ENCODE measurements at places on chromosomes 5 and 9.
A peak's percentile ranks its signal among the peaks of the same experiment; 100 is the strongest.

DNA sequence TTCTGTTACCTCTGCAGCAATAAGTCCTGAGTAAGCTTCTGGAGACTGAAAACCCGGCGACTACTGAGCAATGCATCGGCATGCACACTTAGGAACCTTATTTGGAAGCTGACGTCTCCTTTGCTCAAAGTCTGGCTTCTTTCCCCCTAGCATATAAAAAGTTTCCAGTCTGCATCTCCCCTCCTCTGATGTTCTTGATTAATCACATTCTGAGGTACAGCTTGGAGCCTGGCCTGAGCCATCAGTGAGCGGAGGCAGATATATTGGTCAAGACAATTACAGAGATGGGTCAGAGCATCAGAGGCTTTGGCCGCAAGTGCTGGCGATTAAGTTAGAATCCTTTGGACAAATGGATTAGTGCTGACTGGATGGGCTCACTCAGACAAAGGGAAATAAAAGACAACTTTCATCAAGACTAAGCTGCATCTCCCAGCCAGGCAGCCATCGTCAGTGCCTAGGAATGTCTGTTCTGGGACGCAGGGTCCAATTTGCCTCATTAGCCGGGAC lies 140.7 kb downstream of the MTX3 start:
- DNase-seq = peak; percentile 74

DNA sequence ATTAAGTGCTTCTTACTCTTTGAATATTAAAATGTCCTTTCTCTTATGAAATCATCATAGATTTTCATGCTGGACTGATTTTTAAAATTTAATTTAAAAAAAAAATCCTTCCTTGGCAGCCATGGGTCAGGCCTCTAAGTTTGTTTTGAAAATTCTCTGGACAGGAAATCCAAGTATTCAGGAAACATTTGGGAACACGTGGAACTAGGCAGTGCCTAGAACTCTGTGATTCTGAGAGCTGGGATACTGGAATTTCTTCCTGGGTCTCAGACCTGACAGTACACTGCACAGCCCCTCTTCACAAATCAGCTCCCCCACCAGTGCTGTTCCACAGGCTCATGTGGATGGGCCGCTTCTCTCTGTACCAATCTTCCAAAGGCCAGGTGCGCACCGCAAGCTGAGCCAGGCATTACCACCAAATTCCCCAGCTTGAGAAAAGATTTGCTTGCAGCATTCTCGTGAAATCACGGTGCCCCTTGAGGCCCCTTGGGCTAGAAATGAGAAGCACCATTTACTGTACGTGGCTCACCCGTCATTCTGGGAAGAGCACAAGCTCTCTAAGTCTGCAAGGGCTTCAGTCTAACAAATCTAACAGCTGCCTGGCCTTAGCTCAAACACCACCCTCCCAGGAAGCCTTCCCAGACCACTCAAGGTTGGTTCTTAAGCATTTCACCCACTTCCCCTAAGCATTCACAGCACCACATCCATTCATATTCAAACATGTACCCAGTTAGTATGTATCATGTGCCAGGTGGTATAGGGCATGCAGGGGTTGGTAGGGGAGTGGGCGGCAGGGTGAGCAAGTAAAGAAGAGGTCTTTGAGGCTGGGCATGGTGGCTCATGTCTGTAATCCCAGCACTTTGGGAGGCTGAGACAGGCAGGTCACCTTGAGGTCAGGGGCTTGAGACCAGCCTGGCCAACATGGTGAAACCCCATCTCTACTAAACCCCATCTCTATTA lies 26.5 kb downstream of the B4GALT1 start:
- no peak for DNase-seq

DNA sequence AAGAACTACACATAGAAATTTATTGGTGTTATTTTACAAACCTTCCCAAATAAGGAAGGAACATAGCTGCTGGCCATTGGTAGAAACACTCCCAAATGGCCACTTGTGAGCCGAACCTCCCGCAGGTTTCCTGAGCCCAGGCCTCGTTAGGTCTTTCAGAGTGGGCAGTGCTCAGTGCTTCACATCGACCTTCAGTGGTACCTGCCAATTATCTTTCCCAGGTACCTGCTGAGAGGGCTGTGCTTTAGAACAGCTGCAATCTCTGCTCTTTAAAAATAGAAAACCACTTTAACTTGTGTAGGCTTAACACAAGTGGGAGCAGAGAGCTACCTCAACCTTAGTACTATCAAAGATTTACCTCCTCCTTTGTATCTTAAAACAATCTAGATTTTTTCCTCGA lies 334.1 kb downstream of the RFX3 start:
- no peak for DNase-seq

GRCh38 chr9:78620764-78621163 lies 323.8 kb downstream of the PSAT1 start:
- DNase-seq = no peak

- DNase-seq = peak; percentile 34
Observed at GRCh38 chr5:172010278-172010677, 3.8 kb upstream of the FBXW11 start.

DNA sequence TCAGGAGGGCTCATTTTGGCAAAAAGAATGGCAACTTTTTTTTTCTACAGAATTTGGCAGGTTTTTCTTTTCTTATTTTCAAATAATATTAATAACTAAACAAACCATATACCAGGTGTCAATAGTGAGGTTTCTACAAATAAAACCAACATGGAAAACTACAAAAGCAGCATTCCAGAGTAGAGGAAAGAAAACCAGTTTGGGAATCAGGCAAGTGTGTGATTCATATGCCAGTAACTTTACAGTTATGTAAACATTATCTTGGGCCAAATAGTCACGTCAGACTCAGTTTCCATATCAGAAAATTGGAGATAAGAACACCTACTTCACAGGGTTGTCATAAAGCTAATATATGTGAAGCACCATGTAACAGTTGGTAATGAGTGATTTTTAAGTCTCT lies 51.7 kb downstream of the FBXW11 start:
- DNase-seq = no peak

- no peak for DNase-seq
Observed at GRCh38 chr5:107993341-107993740, 322.6 kb upstream of the EFNA5 start.

DNA sequence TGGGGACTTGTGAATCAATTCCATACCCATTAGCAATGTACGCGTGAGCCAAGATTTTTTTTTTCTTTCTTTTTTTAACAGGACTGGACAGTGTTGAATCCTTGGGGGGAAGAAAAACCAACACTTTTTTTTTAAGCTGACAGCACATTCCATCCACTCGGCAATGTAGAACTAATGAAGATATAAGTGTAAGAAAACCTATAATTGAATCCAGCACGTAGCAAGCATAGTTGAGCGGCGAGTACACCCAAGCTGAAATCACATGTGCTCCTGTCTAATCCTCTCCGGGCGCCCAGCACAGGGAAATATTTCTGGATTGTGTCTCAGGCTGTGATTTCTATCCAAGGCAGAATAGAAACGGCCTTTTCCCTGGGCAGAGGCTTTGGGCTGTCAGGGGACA lies 118.2 kb downstream of the BOD1 start:
- no peak for DNase-seq

DNA sequence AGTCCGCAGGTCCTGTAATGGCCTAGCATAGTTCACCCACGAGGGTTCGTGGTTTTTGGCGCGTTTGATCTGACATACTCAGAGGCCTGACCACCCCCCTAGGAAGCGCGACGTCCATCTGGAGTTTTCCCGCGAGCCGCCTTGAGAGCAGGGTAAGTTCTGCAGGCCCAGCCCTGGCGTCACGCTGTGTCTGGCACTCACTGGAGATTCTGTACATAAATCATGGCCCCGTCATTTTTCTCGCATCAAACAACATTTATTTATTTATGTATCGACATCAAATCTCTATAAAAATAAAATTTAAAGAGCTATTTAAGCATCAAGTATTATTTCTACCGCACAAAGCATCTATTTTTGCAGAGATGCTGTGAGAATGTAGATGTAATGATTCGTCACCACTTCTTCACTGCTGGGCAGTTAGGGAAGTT lies 437 bp upstream of the TRIM41 start:
- no peak for DNase-seq

- DNase-seq = peak; percentile 88
Observed at GRCh38 chr9:133742849-133743444, 4.8 kb upstream of the SARDH start.

DNA sequence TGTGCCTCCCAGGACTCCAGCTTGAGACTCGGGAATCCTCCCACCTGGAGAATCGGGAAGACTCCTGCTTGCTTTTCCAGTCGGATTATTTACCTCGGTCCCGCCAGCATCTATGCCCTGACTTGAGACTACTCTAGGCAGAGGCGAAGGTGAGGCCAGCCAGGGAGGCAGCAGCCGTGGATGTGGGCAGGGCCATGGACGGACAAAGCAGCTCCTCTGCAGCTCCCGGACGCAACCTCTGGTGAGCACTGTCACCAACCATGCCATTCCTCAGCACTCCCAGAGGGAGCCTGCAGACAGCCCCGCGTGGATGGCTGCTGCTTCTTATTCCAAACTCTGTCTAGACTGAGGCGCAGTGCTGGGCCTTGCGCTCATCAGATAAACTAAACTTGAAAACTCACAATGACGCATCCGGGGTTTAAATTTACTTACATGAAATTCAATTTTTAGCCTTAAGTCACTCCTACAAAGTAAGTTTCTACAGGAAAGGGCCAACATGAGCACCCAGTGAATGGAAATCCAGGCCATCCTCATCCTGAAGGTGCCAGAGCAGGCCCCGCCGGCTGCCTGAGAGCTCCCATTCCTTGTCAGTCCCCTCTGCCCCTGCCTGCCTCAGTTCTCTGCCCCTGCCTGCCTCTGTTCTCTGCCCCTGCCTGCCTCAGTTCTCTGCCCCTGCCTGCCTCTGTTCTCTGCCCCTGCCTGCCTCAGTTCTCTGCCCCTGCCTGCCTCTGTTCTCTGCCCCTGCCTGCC lies 17.8 kb downstream of the MED10 start:
- no peak for DNase-seq

DNA sequence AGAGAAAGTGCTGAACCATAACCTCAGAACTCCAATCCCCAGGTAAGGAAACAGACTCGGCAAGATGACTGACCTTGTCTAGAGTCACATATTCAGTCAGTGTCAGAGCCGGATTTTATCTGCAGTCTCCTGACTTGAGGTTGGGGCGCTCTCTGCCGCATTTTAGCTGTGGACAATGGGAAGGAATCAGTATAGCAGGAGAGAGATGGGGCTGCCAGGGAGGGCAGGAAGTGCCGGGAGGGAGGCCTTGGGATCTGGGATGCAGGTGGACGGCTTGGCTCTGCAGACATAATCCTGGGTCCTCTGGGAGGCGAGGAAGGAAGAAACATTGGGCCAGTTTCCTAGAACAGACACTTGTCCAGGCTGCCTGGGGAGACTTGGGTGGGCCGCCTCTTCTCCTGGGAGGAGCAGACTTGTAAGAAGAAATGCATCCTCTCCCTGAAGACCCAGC lies 39.7 kb upstream of the COL15A1 start:
- no peak for DNase-seq

GRCh38 chr9:93088656-93089015 lies 7.4 kb upstream of the CARD19 start:
- DNase-seq = no peak

- DNase-seq = peak; percentile 21
Observed at GRCh38 chr9:5799314-5799713, 33.6 kb downstream of the ERMP1 start.

DNA sequence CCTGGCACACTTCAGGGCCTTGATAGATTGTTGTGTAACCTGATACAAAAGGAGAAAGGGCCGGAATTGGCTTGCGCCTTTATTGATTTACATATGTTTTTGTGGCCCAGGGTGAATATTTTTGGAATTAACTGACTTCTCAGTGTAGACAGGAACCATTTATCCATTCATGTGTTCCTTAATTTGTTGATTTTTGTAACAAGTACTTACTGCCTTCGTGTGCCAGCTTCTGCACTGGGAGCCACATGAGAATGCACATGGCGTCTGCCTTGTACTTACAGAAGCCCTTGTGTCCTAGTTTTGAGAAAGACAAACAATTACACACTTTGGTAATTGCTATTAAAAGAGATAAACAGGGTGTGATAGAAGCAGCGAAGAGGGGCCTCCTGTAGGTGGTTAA lies 26.4 kb downstream of the EHMT1 start:
- DNase-seq = no peak

- DNase-seq = no peak
Observed at GRCh38 chr5:69074664-69075521, 18.9 kb upstream of the SLC30A5 start.

DNA sequence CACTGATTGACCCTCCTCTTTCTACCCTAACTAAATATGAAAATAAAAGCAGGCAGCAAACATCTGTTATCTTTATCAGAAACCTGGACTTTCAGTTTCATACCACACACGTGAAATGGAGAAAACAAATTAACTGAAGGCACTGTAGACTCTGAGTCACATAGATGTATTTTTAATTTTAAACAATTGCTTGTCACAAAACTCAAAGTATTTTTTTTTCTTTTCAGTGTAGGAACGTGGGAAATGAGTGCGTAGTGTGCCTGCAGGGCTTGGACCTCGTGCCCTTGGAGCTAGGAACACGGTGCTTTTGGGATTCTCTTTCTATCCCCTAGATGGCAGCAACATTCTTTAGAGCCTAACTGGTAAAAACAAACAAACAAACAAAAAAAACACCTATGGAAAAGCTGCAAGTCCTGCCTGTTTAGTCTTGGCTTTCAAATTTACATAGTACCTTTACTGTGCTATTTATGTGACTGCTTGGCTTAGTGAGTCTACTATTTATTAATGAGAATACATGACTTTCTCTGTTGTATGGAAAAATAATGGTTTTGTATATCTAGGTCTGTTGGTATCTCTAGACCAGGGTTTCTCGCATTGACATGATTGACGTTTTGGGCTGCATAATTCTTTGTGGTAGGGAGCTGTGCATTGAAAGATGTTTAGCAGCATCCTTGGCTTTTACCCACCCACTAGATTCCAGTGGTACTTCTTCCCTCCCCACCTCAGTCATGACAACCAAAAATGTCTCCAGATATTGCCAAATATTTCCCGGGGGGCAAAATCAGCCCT lies 16.8 kb upstream of the ACTBL2 start:
- DNase-seq = peak; percentile 70

GRCh38 chr5:59208474-59208873 lies 625.6 kb downstream of the RAB3C start:
- DNase-seq = no peak

DNA sequence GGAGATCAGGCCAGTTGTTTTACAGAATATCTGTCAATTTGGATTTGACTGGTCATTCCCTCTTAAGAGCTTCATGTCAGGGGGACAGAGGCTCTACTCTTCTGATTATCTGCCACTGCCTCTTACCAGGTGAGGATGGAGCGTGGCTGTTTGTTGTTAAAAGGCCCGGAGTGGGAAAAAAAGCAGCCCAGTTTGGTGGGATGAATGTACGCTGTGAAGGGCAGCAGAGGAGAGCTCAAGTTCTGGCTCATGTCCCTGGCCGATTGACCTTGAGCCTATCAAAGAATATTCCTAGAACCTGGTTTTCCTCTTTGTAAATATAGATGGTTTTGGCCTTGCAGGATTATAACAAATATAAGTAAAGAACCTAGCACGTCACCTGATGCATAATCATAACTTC lies 16.3 kb upstream of the SHB start:
- no peak for DNase-seq

All from neural progenitor cell (in vitro differentiated cells).